ENCODE measurements at places on chromosomes 6 and 20.
A peak's percentile ranks its signal among the peaks of the same experiment; 100 is the strongest.

DNA sequence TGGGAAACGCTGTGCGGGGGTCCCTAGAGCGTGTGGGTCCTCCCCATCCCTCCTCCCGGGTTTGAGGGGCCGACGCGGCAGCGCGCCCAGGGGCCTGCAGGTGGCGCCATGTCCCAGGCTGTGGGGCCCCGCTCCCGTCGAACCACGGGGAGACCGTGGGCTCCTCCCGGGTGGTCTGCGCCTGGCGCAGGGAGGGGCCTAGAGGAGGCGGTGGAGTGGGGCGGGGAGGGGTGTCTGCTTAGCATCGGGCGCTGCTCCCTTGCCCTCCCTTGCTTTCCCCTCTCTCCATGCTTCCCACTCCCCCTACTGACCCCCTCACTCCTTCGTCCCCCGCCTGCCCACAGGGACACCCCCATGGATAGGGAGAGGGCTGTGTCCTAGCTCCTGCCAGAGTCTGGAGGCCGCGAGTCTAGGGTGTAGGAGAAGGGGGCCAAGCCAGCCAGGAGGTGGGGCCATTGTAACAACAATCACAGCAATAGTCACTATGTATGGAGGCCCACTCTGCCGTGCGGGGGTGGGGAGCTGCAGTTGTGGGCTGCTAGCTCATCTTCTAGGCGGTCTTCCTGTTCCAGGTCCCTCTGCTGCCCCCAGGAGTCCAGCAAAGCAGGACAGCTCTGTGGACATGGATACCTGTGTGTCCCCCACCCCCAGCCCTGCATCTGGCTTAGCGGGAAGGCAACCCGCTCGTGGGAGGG is 51.7 kb downstream of the CHMP4B start:
- peak; percentile 69 for DNase-seq

- no peak for DNase-seq
Measured at GRCh38 chr6:14996892-14997291, 249.0 kb upstream of the JARID2 start.

DNA sequence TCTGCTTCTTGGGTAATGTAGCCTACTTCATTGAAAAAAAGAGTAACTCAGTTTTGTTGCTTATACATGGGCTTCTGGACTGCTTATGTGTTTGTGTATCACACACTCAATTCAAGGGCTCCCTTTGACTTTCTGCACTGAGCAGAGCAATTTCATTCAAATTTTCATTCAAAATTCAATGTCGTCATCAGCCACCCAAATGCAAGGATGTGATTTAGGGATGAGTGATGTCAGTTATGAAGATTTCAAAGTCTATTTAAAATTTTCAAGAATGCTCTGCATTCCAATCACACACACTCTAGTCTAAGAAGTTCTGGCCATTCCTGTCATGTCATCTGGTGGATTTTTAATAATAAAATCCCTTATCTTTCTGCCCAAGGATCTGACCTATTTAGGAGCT is 344.5 kb upstream of the ZFP64 start:
- no peak for DNase-seq

DNA sequence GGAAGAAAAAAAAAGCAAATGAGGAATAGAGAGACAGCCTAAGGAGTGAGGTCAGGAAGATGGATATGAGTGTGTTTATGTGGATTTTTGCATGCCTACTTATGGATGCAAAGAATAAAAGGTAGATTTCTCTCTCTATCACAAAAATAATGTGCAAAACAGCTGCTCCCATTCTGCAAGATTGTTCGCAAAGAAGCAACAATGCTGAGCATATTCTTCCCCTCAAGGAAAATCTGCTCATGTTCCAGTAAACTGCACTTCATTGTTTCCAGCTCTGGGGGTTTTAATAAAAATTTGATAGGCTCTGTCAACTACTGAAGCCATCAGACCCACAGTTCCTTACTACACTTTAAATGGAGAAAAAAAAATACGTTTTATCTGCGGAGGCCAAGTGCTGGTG is 177.3 kb downstream of the COL9A1 start:
- no peak for DNase-seq

GRCh38 chr6:22322103-22323030 is 25.5 kb upstream of the PRL start:
- no peak for DNase-seq

DNA sequence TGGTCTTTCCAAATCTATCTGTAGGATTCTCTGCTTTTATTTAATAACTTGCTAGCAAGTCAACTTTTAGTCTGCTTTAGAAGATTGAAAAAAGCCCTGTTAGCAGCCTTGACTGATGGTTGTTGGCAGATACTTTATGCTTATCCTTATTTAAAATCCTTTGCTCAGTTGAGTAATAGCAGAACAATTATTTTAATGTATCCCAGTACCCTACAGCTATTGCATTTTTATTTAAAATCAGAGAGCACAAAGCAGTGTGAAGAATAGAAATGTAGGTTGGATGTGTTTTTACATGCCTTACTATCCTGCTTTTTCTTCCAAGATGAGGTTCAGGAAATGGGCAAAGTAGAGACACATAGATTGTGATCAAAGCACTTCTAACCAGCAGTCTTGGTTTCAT is 147.1 kb upstream of the LAMP5 start:
- no peak for DNase-seq

DNA sequence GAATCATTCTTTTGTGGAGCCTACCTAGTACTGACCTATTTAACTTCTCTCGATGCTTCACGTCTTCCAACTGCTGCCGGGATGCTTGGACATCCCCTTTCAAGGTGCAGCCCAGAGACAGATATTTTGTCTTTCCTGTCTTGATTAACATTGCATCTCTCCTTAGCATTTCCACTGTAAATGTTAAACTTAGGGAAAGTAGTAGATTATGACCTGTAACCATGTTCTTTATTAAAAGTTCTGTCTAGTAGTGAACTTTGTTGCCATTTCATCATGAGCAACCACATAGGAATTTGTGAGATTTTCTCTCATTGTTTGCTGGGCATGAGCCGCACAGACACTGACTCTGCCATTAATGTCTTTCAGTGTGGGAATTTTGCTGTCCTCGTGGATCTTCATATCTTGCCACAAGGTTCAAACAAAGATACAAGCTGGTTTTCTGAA is 117.9 kb downstream of the JAG1 start:
- no peak for DNase-seq

GRCh38 chr6:144932621-144933020 is 647.5 kb downstream of the UTRN start:
- no peak for DNase-seq

GRCh38 chr6:146868671-146869209 is 270.0 kb downstream of the ADGB start:
- DNase-seq: no peak

DNA sequence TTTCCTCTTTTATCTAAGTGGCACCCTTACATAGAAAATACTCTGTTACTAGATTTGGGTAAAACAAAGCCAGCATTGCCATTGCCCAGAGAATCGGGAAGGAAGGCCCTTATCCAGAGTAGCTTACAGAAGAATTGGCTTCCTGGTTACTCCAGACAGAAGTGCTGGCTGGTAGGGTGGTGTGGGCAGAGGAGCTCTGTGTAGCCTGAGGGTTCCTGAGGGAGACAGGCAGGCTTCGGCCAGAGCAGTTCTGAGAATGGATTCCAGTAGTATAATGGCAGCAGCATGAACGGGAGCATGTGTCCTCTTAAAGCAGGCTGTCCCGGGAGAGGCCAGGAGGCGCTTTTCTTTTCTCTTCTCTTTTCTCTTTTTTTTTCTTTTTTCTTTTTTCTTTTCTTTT is 11.9 kb downstream of the CUL9 start:
- DNase-seq: no peak

- no peak for DNase-seq
Measured at GRCh38 chr20:21344961-21345360, 41.8 kb downstream of the XRN2 start.

DNA sequence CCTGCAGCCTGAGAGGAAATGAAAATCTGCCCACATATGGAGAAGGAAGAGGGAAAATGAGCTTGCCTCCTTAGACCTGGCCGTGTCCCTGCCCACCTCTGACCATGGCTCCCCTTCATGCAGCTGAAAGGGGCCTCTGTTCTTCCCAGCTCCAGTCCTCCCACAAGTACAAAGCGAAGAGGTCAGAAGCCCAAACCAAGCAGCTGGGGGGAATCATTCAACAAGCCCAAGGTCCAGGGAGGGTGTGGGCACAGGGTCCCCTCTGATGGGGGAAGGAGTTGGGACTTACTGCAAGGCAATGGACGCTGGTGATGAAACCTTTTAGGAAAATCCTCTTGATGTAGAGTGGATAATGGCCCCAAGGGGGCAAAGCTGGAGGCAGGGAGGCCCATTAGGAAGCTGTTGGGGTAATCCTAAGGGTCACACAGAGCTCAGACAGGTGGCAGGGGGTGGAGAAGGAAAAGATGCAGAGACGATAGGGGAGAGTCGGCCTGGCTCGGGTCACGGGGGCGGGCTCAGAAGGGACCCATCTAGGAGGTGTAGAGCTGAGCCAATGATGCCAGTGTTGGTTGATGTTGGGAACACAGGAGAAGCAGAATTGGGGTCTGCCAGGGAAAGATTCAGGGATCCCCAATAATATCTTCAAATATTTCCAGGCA is 16.1 kb upstream of the GRM4 start:
- DNase-seq: no peak

- DNase-seq: no peak
Measured at GRCh38 chr20:24117383-24117782, 128.8 kb upstream of the GGTLC1 start.

DNA sequence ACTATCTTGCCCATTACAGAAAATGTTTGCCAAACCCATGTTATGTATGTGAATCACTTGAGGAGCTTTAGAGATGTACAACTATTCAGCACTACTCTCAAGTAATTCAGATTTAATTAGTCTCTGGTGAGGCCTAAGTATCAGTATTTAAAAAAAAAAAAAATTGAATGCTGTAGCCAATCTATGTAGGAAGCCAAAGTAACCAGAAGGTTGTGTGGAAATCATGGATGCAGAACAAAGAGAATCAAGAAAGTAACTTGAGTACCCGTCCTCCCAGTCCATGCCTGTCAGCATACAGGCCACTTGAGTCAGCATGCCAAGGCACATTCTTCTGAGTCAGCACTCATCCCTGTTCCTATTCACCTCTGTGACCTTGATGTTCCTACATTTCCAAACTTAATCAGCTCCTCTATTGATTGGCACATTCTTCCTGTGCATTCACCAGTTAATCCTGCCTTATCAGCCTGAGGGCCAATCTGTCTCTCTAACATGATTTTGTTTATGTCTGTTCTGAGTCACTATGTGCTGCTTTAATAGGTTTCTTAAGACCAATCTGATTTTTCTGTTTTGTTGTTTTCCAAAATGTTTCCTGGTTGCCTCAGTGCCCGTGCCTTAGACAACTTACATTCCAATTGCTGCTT is 165.6 kb downstream of the KCNQ5 start:
- DNase-seq: no peak

GRCh38 chr6:43714311-43715055 is 26.9 kb upstream of the MRPS18A start:
- DNase-seq: no peak

- no peak for DNase-seq
Measured at GRCh38 chr20:53524589-53525312, 68.9 kb downstream of the ZNF217 start.

GRCh38 chr6:119461187-119461586 is 111.6 kb upstream of the MAN1A1 start:
- DNase-seq: no peak

- DNase-seq: no peak
Measured at GRCh38 chr6:53703047-53703446, 37.5 kb upstream of the KLHL31 start.

DNA sequence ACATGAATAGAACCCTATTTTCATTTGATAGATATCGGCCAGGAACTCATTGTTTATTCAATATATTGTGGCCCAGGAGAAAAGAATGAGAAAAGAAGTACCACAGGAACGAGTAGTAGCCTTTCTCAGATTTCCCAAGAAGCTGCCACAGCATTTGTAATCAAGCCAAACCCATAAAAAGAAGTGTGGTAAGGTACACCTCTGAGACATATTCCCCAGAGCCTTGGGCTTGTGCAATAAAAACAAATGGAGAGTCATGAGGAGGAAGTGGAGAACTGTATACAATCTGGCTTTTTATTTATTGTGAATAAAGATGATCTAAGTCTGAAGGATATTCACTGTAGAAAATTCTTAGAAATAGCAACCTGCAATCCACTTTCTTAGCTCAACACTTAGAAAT is 36.7 kb downstream of the KIF6 start:
- DNase-seq: no peak

DNA sequence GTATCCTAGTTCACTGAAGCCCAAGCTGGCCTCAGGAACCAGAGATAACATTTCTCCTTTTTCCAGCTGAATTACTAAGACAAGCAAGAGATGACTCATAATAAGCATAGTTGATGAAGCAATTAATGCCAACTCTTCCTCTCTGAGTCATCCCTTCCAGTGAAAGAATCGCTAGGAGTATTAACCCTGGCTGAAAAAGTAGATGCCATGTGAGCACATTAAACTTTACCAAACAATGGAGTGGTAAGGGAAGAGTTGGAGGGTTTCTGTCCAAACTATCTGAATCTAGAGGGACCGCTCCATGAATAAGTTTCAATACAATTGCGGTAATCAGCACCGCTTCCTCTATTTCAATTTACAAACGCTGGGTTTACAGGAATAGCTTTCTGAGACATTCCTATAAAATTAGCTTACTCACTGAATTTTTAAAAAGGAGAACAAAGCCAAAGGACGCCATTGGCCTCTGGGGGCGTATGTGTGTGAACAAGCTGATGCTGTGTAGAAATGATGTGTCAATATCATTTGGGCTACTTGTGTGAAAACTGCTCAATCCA is 48.3 kb downstream of the ATXN1 start:
- DNase-seq: no peak

DNA sequence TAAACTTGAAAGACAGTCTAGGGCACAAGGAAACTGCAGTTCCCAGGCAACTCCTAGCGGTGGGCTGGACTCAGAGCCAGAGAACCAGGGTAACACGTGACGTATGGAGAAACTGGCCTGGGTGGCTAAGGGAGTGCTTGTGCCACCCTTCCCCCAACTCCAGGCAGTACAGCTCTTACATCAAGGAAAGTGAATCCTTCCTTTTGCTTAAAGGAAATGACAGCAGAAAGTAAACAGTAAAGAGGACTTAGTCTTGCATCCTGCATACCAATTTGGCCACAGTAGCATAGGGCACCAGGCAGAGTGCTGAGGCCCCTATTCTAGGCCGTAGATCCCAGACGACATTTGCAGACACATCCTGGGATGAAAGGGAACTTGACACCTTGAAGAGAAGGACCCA is 322.8 kb downstream of the CD109 start:
- DNase-seq: no peak

GRCh38 chr6:142167071-142167470 is 20.0 kb downstream of the VTA1 start:
- DNase-seq: no peak

GRCh38 chr6:33034554-33034953 is 25.2 kb upstream of the HLA-DOA start:
- no peak for DNase-seq

- DNase-seq: no peak
Measured at GRCh38 chr20:62924442-62925075, 1.7 kb downstream of the DIDO1 start.

DNA sequence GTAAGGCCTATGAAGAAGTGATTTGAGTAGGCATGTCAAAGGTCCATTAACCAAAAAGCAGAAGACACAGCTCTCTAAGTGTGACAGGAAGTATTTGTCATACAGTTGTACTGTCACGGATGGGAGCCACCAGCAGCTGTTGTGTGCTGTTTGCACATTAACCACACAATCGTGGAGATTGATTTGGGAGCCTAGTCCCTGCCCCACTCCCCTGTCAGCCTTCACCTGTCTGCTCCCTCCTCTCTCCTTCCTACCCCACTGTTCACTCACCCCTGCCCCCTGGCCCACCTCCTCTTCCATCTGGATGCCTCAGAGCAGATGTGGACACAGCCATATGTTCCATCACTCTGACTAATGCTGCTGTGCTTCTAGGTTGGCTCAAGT is 124.7 kb upstream of the SPACA1 start:
- DNase-seq: no peak

GRCh38 chr6:90860822-90861601 is 274.1 kb upstream of the MAP3K7 start:
- no peak for DNase-seq

Data from endothelial cell (in vitro differentiated cells).